Amygdala (tissue), 56 donors: ENCODE measurements at places on chromosomes 2 and 18.

- DNase-seq, result no peak
These were observed 42.3 kb downstream of the SLC4A1AP start for GRCh38 chr2:27705851-27706622.

DNA sequence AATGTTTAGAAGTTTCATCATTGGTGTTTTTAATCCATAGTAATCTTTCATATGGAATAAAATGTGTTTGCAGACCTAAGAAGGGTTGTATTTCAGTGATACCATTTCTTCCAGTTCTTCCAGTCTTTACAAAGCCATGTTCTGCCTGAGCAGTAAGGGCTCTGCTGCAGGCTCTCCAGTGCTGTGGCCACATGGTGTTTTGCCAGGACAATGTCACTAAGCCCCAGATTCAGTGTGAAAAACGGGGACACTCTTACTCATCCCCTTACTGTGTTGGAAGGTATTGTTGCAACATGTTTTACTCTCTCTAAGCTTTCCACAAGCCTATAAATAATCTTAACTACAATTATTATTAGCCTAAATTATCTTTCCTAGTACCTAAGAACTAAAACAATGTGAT lies 481.4 kb upstream of the CDH7 start:
- DNase-seq, result no peak

GRCh38 chr2:46943881-46944798 lies 28.5 kb upstream of the MCFD2 start:
- no peak for DNase-seq

- DNase-seq, result no peak
These were observed 2.5 kb upstream of the CDH7 start for GRCh38 chr18:65748321-65748720.

GRCh38 chr2:218081695-218082094 lies 12.6 kb downstream of the RUFY4 start:
- DNase-seq, result no peak
